Osteocyte (in vitro differentiated cells): ENCODE measurements at places on chromosomes 7 and 10.

GRCh38 chr10:62249957-62250356 lies 18.7 kb downstream of the RTKN2 start:
- no peak for DNase-seq

DNA sequence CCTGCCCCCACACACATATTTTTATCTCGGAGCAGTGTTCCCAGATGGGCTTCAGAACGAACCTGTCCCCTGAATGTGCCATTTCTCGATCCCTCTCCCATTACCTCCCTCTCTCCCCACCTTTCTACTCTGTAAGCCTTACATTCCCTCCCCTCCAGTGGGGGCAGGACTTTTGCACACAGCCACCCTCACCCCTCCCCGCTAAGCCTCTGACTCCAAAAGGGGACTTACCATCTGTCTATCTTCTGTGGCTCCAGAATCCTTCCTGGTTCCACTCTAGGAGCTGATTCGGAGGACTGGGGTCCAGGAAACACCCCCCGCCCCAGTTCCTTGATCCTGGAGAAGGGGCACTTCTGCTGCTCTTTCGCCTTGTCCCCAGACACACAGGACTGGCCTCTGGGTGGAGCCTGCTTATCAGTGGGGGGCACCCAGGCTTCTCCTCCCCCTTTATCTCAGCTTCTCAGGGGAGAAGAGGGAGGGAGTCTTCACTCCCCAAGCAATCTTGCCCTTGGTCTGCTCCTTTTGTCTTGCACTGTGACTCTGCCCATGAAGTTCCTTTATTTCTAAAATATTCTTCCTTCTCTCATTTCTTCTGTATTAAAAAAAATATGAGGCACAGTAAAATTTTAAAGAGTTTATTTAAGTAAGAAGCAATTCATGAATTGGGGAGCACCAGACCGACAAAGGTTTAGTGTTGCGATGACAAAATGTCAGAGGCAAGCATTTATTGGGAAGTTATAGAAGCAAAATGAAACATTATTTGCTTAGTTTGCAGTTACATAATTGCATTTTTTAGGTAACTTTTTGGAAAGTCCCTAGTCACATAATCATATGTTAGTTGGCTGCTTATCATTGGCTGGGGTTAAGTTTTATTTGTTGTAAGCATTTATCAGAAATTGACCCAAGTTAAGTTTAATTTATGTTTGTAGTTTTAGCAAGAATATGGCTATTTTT lies at the start of gene KEL:
KEL (minus strand) TSS at position 391 of the 954 bp plus-strand sequence; CDS start at position 234, 157 bp downstream.
- no peak for DNase-seq

GRCh38 chr10:35434533-35434932 lies 98.2 kb downstream of the CCNY start:
- no peak for DNase-seq

DNA sequence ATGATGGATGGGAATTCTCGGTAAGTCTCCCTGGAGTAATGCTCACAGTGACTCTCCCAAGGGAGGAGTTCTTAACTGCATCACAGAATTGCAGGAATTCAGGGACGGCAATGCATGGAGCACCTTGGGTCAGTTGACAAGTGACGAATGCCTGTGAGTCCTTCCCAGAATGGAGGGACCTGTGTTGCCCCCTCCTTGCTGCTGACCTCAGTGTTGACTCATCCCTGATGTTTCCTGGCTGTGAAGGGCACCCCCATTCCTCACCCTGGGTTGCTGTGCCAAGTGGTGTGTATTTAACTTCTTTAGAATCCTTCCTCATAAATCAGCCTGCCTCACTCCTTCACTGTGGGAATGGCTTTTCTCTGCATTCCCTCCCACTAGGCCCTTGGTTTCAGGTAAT lies 98.9 kb downstream of the LRMDA start:
- DNase-seq, result no peak

DNA sequence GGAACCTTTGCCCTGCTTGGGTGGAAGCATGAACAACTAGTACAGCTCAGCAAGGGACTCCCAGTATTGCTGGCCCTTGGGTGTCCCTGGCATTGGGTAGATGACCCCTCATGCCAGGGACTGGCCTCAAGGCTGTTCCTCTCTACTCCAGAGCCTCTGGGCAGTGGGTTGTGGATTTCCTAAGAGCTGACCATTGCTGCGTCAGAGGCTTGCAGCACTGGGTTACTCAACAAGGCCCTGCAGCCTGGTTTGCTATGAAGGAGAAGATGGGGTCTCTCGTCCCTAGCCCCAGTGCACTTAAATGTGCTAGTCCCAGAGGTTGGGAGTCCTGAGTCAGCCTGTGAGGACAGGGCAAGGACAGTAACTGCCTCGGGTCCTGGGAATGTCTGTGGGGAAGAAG lies 2.5 kb downstream of the VSIR start:
- DNase-seq, result no peak

GRCh38 chr7:137169282-137169698 lies 174.2 kb downstream of the PTN start:
- no peak for DNase-seq

DNA sequence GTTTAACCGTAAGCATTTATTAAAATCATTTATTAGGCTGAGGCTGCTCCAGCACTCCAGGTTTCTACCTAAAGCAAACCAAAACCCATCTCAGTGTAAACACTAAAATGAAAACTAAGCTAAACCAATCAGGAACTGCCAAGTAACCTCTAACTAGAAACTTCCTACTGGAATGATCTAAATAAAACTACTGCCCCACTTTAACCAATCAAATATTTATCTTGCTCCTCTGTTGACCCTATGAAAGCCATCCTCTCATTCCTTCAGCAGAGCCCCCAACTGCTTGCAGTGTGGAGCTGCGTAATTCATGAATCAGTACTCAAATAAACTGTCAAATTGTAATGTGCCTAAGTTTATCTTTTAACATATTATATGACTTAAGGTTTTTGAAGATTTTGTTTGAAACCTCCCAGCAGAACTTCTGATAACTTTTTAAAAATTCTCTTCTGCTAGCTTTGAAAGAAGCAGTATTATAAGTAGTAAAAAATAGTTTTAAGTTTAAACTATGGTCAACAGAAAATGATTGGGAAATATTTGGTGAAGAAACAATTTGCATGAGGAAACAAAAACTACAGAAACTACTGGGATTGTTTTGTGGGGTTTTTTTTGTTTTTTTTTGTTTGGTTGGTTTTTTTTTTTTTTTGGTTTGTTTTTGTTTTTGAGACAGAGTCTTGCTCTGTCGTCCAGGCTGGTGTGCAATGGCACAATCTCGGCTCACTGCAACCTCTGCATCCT lies 47.4 kb downstream of the GPR37 start:
- DNase-seq, result no peak

GRCh38 chr10:64408391-64409183 lies 887.4 kb downstream of the REEP3 start:
- DNase-seq, result no peak

GRCh38 chr7:92634924-92635519 lies 44.8 kb upstream of the FAM133B start:
- DNase-seq, result no peak

DNA sequence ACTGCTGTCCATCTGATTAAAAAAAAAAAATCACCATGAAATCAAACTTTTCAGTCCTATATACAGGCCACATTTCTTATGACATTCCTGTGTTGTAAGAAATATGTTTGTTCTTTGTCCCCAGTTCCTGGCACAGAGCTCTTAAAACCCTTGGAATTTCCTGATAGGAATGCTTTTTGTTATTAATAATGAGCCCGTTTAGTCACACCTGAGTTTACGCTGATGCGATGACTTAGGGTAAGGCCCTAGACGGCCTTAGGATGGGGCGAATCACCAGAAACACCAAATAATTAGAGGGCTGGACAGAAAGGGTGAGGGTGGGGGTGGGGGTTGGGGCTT lies 17.5 kb downstream of the TSPAN15 start:
- DNase-seq, result no peak

GRCh38 chr10:114239117-114239993 lies at the start of gene VWA2:
Gene VWA2 (plus strand): TSS chr10:114239254. CDS start chr10:114248714, 9,460 bp downstream.
- DNase-seq, result no peak

- DNase-seq, result no peak
Observed at GRCh38 chr10:5751601-5752253, 61.5 kb downstream of the GDI2 start.
